ENCODE measurements at places on chromosomes 2 and 18. TPM values are rescaled to one million over a fixed set of nuclear protein-coding genes. Genes with fewer than 3 reads are reported as not detected.

Gene COPS8
- 104 TPM for total RNA-seq

Gene LDLRAD4
- 20.4 TPM for total RNA-seq

Gene SERPINB13
- not detected for total RNA-seq

DNA sequence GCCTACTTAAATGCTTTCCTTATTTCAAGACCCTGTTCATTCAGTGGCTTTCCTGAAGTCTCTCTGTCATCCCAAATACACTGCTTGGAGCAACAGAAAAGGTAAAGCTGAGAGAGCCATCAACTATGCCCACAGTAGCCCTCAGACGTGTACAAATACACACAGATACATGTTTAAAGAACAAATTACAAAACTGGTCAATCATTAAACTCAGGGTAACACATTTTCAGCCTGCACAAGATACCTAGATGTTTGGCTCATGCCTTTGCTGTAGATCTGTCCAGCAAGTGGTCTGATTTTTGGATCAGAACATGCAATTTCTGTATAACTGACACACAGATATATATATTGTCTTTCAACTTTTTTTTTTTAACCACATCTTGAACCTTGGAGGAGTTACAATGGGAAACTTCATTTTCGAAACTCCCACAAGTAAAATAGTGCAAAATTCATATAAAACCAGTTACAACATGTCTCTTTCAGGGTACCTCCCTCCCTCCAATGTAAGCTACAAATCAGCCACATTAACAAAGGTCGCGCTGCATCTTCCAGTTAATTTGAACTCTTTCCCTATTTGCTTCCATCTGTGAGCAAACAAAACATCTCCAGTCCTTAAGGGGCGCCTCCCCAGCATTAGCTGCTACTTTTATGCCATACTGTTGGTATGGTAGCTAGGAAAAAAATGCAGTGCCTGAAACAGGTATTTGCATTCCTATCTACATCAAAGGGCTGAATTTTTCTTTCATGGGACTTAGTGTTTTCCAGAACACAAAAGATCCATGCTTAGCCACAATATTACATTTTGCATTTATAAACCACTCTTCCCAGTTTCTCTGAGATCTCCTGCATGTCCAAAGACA, 311.9 kb downstream of the NRXN1 start:
- no peaks in the 10 kb centered on the region for H3K4me1 ChIP-seq
- no peak for DNase-seq
- no peak overlapping the region for H3K4me3 ChIP-seq

DNA sequence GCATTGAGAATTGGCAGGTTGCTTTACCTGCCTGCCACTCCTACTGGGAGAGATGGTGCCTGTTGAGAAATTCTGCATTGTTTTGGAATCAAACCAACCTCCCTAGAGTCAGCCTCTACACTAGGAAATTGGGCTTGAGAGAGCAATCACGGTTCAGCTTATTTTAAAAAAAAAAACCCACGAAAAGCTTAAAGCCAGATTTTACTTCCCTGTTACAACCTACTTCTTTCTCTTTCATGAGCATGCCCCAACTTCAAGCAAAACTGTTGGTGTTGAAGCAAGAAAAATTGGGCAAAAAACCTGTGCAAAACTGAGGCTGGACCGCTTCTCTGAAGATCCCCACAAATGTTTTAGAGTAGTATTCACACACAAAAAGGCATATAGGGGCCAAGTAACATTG, 134.6 kb upstream of the ZEB2 start:
- peaks cover 14% of the 10 kb centered on the region for H3K4me1 ChIP-seq
- H3K4me3 ChIP-seq, result no peak overlapping the region
- H3K27ac ChIP-seq, result no peak overlapping the region
- no peaks in the 10 kb centered on the region for H3K27me3 ChIP-seq
- H3K36me3 ChIP-seq, result no peaks in the 10 kb centered on the region

DNA sequence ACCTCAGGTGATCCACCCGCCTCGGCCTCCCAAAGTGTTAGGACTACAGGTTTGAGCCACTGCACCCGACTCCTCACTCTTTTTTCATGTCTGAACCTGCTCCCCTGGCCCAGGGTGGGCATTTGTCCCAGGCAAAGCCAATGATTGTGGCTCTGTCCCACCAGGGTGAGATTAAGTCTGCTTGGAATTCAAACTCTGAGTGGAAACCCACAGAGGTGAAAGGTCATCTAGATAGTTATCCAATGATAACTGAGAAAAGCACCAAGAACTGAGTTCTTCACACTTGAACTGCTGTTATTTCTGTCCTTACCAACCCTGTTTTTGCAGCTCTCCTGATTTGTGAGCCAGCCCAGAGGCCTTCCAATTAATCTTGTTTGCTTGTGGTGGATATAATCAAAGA, 62.4 kb upstream of the ACVR1 start:
- H3K27ac ChIP-seq, result no peak overlapping the region
- no peaks in the 10 kb centered on the region for H3K36me3 ChIP-seq
- no peaks in the 10 kb centered on the region for H3K4me1 ChIP-seq
- no peak for DNase-seq

DNA sequence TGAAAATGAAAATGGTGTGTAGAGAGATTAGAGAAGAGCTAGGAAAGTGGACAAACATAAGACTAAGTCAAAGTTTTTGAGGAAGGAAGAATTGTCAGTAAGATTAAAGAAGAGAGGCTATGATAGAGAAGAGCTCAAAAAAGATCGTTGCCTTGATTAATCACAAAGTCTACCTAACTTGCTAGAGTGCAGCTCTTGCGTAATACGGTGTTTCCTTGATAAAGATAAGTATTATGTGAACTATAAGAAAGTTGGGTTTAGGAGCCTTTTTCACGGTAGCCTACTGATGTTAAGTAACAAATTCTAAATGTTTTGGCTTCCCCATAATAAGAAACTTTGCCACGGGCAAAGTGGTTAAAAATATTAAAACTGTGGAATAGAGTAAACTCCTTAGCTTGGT, 226.4 kb upstream of the NRXN1 start:
- no peak overlapping the region for H3K4me3 ChIP-seq
- no peak overlapping the region for H3K27ac ChIP-seq
- H3K27me3 ChIP-seq, result peaks cover 2% of the 10 kb centered on the region
- DNase-seq, result no peak
- no peaks in the 10 kb centered on the region for H3K36me3 ChIP-seq

DNA sequence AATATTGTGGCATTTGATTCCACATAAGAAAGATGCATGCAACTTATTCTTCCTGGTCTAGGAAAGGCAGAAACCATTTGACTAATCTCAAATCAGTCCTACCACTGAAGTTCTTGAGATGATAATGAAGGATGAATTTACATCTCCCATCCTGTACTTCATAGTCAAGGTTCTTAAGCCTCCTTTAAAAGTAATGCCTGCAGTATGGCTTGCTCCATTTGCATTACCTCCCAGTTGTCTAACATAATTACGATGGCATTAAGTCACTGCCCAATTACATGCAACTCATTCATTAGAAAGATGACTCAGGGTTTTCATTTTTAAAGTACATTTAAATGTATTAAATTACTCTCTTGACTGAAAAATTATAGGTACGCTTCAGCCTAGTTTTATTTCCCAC, 32.2 kb downstream of the THADA start:
- H3K27me3 ChIP-seq, result no peaks in the 10 kb centered on the region
- peaks cover 6% of the 10 kb centered on the region for H3K4me1 ChIP-seq
- no peak overlapping the region for H3K4me3 ChIP-seq
- H3K27ac ChIP-seq, result no peak overlapping the region

GRCh38 chr2:24577481-24577880, 86.4 kb downstream of the NCOA1 start:
- no peaks in the 10 kb centered on the region for H3K4me1 ChIP-seq
- no peak overlapping the region for H3K4me3 ChIP-seq
- DNase-seq, result no peak
- H3K27me3 ChIP-seq, result no peaks in the 10 kb centered on the region

DNA sequence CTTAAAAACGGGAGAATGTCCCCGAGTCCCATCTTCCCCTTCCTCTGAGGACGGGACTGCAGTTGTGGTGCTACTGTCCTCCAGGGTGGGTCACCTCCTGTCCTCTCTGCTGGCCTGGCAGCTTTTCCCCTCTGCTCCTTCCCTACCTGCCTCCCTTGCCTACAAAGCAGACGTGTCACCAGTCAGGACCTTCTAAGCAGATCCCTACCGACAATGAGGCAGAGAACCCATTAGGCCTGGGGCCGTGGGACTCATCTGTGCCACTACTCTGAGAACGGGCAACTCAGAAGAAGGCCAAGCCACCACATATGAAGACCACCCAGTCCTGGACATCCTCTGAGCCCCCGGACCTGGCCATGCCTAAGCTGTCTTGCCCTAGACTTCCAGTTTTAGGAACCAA, 103.0 kb upstream of the TEX51 start:
- H3K36me3 ChIP-seq, result no peaks in the 10 kb centered on the region
- no peak overlapping the region for H3K4me3 ChIP-seq
- peak; percentile 68 for DNase-seq
- H3K27ac ChIP-seq, result no peak overlapping the region
- H3K27me3 ChIP-seq, result peaks cover 19% of the 10 kb centered on the region

DNA sequence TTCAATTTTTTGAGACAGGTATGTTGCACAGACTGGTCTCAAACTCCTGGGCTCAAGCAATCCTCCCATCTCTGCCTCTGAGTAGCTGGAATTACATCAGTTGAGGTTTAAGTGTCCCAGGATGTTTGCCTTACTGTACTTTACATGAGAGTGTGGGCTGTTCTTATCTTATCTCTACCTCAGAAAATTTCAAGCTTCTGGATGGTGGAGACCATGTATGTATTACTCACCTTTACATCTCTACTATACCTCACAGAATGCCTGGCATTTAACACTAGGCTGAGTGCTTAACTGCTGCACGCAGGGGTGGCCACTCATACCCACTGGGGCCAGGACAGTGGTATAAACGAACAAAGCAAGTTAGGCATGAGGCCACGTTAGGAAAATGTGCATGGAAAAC, 272.0 kb upstream of the RAB12 start:
- no peak overlapping the region for H3K4me3 ChIP-seq
- DNase-seq, result no peak
- H3K36me3 ChIP-seq, result peaks cover 6% of the 10 kb centered on the region
- no peak overlapping the region for H3K27ac ChIP-seq
- H3K27me3 ChIP-seq, result no peaks in the 10 kb centered on the region

DNA sequence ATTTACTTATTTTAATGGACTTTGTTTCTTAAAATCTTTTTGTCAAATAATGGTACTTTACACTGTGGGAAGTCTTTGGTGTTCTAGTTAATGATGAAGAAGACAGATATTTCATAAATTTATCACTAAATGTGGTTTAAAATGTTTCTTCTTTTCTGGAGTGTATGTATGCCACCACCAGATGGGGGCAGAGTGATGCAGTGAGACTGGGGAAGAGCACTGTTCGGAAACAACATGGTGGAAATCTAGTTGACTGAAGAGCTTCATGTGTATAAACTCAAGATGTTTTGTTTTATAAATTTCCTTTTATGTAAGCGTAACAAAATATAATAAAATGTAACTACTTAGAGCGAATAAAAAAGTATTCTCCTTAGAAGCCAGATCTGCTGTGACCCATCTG, 195.1 kb downstream of the KCNE4 start:
- peaks cover 5% of the 10 kb centered on the region for H3K36me3 ChIP-seq
- H3K27me3 ChIP-seq, result no peaks in the 10 kb centered on the region
- H3K4me1 ChIP-seq, result no peaks in the 10 kb centered on the region
- no peak overlapping the region for H3K4me3 ChIP-seq
- DNase-seq, result no peak
- H3K27ac ChIP-seq, result no peak overlapping the region

- H3K36me3 ChIP-seq, result peaks cover 5% of the 10 kb centered on the region
- no peaks in the 10 kb centered on the region for H3K27me3 ChIP-seq
- DNase-seq, result no peak
- no peak overlapping the region for H3K4me3 ChIP-seq
These were observed 17.9 kb downstream of the MGAT5 start for GRCh38 chr2:134271758-134272157.

DNA sequence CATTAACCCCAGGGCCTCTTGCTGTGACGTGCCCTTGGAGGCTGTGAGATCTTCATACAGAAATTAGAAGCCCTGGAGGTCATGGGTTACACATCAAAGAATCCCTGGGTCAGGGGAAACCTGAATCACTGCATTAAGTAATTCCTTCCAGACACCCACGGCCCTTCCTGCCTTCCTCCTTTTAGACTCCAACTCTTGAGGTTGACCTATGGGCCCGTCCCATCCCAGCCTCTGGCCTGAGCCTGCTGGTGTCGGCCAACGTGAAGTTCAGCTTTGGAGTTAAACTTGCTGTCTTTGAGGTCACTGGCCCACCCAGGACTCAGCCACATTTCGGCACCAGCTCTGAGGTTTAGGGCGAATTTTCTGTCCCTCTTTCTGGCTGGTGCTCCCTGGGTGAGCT, 198.3 kb downstream of the ACKR3 start:
- H3K4me1 ChIP-seq, result peaks cover 32% of the 10 kb centered on the region
- no peak overlapping the region for H3K4me3 ChIP-seq
- DNase-seq, result no peak
- H3K27me3 ChIP-seq, result no peaks in the 10 kb centered on the region

DNA sequence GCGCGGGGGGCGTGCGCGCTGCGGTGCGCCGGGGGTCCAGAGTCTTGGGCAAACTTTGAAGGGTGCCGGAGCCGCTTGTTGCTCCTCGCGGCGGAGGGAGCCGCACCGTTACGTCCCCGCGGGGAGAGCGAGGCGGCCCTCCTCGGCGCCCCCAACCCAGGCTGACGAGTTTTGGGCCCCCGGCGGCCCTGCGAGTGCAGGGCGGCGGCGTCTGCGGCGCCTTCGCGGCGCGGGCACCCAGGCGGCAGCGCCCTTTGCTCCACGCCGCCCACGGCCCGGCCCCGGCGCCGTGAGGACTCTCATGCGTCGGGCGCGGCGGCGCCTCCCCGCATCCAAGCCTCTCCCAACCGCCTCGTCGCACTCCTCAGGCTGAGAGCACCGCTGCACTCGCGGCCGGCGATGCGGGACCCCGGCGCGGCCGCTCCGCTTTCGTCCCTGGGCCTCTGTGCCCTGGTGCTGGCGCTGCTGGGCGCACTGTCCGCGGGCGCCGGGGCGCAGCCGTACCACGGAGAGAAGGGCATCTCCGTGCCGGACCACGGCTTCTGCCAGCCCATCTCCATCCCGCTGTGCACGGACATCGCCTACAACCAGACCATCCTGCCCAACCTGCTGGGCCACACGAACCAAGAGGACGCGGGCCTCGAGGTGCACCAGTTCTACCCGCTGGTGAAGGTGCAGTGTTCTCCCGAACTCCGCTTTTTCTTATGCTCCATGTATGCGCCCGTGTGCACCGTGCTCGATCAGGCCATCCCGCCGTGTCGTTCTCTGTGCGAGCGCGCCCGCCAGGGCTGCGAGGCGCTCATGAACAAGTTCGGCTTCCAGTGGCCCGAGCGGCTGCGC, 814 bp downstream of the FZD7 start:
- no peaks in the 10 kb centered on the region for H3K36me3 ChIP-seq
- H3K4me1 ChIP-seq, result peaks cover 26% of the 10 kb centered on the region
- peak overlapping the region; percentile 82 for H3K4me3 ChIP-seq
- DNase-seq, result no peak
- peak overlapping the region; percentile 89 for H3K27ac ChIP-seq

- H3K27me3 ChIP-seq, result no peaks in the 10 kb centered on the region
- no peak overlapping the region for H3K4me3 ChIP-seq
These were observed 241.6 kb downstream of the RPIA start for GRCh38 chr2:88933091-88933490.
